ENCODE measurements at places on chromosomes 6 and 20. TPM values are rescaled to one million over a fixed set of nuclear protein-coding genes. Genes with fewer than 3 reads are reported as not detected.

DNA sequence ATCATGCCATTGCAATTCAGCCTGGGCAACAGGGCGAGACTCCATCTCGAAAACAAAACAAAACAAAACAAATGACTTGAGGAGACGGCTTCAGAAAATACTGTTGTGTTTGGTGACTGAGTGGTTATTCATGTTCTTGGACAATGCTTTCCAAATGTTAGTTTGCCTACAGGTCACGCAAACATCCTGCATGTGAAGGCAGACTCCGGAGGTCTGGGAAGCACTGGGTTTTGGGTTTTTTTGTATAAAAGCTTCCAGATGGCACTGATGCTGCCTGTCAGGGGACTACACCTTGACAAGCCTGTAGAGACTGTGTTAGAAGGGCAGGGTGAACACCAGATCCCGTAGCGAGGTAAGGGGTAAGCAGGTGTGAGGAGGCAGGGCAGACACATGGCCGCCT is 81.7 kb downstream of the THBS2 start:
- DNase-seq = no peak

DNA sequence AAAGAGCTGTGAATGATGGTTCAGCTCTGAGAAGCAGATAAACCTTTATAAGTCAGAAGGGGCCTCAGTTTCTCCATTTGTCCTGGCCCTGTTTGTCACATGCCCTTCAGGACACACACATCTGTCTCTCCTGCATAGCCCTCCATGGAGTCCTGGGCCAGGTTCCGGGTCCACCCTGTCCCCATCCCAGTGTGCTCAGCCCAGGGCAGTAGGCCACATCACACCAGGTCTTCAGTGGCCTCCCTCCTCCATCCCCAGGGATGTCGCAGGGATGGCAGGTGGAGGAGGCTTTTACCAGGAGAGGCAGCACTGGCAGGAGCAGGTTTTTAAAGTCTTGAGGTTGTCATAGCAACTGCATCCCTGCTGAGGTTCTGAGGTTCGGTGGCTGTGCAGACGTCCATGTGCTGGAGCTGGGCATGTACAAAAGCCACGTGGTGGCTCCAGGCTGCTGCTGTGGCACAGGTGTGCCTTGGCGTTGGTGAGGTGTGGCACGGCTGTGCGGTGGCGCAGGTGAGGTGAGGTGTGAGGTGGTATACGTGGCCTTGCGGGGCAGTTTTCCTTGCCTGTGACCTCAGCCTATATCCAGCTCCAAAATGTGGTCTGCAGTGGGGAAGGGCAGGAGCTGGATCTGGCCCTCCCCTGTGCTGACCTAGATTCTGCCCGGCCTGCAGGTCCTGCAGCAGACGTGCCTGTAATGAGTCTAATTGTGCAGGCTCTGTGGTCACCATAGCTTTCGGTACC is 8.0 kb upstream of the NPBWR2 start:
- no peak for DNase-seq

The AKAP12 gene
- 52.3 TPM for total RNA-seq

The CALHM5 gene
- 0.02 TPM for total RNA-seq

DNA sequence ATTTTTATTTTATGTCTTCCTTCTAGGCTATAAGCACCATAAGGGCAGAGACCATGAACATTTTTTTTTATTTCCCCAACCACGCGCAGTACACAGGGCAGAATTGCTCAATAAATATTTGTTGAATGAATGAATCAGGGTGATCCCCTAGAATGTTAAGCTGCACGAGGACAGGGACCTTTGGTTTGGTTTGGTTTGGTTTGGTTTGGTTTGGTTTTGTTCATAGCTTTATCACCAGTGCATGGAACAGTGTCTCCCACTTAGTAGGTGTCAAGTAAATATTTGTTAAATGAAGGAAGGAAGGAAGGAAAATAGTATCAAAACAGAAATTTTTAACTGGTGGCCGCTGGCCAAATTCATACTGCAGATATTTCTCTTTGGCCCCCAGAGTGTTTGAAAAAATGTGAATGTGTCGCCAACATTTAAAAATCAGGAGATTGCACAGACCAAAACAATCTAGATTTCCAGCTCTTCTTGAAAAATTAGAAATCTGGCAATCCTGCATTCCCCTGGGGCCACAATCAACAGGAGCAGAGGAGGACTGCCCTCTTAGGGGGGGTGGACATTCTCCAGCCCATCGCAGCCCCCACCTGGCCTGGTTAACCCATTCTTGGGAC is 205.3 kb downstream of the EYA2 start:
- DNase-seq = no peak

The LY6G6C gene
- total RNA-seq = 0.24 TPM
